NCI-H1930 (cell line): ENCODE measurements at places on chromosomes 16 and 17.

- no peak for DNase-seq
These were observed 988.5 kb downstream of the CDH11 start for GRCh38 chr16:64133366-64133765.

GRCh38 chr16:47129755-47130435 is 13.8 kb downstream of the NETO2 start:
- DNase-seq = no peak

DNA sequence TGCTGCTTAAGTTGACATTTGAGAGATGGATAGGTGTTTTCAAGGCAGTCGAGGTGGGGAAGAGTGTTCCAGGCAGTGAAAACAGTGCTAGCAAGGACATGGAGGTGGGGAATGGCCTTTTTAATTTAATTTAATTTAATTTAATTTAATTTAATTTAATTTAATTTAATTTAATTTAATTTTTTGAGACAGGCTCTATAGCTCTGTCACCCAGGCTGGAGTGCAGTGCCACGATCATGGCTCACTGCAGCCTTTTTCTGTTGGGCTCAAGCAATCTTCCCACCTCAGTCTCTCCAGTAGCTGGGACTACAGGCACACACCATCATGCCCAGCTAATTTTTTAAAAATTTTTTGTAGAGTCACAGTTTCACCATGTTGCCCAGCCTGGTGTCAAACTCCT is 32.2 kb upstream of the CACNG4 start:
- no peak for DNase-seq

DNA sequence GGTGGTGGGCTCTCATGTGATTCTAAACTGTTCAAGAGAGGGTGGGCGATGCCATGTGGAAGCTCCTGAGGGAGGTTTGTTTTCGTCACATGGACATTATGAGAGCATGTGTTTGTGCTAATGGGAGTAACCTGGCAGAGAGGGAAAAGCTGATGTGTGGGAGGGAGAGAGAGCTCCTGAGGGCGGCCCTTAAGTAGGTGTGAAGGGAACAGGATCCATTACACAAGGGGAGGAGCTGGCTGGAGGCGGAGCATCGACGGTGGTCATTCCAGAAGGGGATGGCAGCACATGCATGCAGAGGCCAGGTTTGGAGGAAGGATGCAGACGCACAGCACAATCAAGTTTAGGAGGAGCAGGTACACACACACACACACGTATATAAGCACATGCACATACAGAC is 197.5 kb downstream of the RPTOR start:
- DNase-seq = no peak

DNA sequence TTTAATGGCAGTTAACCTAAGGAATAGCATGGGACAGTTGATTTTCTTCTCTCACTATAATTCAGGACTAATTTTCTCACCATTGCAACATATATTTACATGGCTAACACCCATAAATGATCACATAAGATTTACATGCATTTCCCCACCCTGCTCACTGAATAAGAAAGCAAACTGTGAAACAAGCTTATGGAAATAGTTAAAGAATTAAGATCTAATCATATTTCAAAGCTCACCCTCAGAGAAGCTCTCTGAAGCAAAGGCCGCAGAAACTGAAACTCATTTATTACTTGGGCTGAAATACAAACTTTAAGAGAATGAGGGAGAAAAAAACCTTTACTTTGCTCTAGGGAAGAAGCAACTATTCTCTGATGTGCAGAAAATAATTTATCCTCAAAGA is 218.7 kb upstream of the AXIN2 start:
- DNase-seq = no peak

GRCh38 chr16:53785044-53785443 is 81.1 kb downstream of the FTO start:
- no peak for DNase-seq

DNA sequence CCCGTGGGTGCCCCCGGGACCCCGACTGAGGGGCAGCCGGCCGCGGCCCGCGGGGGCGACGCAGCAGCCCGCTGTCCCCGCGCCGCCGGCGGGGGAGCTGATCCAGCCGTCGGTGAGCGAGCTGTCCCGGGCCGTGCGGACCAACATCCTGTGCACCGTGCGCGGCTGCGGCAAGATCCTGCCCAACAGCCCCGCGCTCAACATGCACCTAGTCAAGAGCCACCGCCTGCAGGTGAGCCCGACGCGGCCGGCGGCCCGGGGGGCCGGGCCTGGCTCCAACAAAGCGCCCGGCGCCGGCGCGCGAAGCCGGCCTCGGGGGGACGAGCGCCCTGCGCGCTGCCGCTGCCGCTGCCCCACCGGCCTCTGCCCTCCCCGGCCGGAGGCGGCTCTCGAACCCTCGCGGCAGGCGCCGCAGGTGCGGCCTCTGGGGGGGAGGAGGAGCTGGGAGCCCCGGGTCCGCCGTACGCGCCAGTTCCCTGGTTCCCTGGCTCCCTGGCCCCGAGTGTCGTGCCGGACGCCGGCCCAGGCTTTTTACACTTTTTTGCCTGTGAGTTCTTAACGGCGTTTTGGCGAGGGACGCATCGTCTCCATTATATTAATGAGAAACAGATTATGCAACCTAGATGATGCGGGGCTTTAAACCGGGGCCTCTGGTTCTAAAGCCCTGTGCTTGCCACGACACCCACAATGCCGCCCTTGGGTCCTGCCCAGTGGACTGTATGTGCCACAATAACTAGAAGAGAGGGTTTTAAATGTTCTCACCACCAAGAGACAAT is 521 bp downstream of the ATMIN start:
- DNase-seq = no peak

- DNase-seq = no peak
These were observed 145.3 kb upstream of the PLCG2 start for GRCh38 chr16:81633680-81634379.

- no peak for DNase-seq
These were observed 435.1 kb upstream of the GOT2 start for GRCh38 chr16:59169168-59169567.

GRCh38 chr17:75315541-75316243 is 26.5 kb upstream of the SLC25A19 start:
- DNase-seq = no peak

DNA sequence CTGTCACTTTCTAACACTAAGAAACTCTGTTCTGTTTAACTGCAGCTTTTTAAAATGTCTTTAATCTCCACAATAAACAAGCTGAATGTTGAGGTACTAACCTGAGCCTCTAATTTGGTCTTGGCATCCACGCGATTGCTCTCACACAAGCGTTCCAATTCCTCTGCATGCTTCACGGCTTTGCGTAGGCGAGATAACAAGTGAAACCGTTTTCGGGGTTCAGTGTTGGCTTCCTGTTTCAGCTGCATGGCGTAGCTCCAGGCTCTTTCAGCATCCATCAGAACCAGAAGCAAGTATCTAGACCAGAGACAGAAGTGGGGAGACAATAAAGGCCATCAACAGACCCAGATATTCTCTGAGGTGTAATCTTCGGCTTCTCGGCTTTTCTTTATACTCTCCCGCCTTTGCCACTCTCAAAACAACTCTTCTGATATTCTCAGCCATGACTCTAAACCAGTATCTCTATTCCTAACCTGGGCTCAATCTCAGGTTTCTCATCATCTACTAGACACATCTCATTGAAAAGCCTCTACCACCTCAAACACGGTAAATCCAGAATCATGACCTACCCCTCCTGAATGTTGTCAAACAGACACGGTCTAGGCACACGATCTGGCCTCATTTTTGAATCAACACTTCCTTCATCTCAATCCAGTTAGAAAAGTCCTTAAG is 8.3 kb downstream of the SRP68 start:
- no peak for DNase-seq

GRCh38 chr17:48484256-48484655 is 46.6 kb downstream of the HOXB1 start:
- DNase-seq = no peak

- no peak for DNase-seq
These were observed 734.0 kb downstream of the MAF start for GRCh38 chr16:78866521-78866920.

- no peak for DNase-seq
These were observed 9.8 kb downstream of the IL34 start for GRCh38 chr16:70656065-70656711.

DNA sequence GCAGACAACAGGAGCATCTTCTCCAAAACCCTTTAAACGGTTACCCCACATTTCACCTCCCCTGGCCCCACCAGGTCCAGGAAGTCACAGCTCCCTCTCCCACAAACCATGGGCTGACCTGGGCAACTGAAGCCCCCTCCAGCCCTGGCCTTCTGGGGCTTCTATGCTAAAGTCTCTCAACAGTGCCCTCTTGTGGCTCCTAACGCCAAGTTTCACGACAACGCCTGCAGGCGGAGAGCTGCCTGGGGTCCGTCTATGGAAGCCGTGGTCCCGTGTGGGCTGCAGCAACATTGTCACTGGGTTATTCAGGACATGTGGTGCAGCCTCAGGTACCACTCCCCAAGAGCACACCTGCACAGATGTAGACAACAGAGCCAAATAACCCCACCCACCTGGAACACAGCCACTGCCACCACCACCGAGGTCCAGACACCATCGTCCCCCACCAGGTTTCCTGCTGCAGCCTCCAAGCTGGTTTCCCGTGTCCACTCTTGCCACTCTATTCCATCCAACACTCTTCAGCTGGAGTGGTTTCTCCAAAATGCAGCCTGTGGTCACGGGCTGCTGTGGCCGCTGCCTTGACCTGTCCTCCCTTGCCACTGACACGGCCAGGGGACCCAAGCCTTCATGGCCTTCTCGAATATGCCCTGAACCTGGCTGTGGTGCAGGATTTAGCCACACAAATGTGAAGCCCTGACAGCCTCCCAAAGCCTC is 19.1 kb downstream of the C16orf95 start:
- peak; percentile 1 for DNase-seq

DNA sequence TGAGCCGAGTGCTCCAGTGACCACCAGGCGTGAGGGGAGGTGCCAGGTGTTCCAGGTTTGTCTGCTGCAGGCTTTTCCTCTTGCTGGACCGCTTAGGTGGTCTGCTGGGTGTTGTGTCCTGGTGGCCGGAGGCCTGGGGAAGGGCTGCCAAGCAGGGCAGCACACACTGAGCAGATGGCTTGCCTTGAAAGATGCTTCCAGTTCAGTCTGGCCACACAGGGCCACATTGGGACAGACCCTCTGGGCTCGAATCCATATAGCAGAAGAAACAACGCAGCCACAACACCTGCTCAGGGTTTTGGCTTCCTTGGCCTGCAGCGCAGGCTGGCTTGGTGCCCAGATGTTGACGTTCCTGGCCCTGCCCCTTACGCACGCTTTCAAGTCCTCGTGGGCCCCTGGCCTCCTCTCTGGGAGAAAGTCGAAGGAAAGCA is 24.8 kb downstream of the GINS2 start:
- DNase-seq = no peak

DNA sequence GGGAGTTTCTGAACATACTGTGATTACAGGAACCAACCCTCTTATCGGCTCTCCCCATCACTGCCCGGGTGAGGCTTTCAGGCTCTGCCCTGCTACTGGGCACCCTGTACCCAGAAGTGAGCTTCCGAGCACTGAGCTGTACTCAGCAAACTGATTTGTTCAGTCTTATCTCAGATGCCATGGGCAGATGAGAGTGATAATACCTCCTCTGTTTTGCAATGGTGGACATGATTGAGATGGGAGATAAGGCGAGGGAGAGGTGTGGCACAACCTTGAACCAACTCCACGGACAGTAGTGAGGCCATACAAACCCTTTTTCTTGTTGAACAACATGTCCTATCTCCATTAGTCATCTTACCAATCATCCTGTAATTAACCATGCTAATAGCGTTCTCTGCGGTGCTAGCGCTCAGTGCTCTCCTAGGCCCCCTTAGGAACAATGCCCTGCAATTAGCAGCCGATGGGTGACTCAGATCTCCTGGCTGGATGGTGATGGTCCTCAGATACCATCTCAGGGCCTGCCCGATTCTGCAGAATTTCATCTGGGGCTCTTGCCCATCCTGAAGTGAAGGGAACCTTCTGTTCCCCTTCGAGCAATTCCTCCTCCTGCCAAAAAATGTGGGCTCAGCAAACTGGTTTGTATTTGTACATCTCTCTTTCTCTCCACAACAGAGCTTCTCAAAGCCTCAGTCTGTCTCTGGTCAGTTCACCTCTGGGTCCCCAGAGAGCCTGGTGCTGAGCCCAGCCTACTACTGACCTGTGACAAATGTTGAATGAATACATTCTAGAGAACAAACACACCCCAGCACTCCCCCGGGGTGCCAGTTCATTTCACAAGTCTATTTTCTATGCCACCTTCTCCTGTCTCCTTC is 139.3 kb upstream of the IRX3 start:
- no peak for DNase-seq

- no peak for DNase-seq
These were observed 21.5 kb downstream of the TNS4 start for GRCh38 chr17:40479754-40480480.

- DNase-seq = no peak
These were observed 193.7 kb upstream of the TBX2 start for GRCh38 chr17:61205931-61206330.

DNA sequence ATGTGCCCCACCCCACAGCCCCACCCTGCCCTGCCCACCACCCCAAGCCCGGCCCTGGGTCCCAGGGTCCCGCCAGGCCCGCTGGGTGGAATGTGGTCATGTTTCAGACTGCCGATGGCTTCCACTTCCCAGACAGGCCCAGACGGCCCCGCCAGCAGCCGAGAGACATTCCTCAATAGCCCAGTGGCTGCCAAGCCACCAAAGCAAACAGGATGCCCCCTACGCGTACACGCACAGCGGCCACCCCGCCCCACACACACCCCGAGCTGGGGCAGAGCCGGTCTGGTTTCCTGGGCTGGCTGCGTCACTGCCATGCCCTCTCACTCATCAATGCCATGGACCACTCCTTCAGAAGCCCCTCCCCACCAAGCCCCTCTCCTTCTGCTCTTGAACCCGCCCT is 1.2 kb upstream of the KRT17 start:
- no peak for DNase-seq

DNA sequence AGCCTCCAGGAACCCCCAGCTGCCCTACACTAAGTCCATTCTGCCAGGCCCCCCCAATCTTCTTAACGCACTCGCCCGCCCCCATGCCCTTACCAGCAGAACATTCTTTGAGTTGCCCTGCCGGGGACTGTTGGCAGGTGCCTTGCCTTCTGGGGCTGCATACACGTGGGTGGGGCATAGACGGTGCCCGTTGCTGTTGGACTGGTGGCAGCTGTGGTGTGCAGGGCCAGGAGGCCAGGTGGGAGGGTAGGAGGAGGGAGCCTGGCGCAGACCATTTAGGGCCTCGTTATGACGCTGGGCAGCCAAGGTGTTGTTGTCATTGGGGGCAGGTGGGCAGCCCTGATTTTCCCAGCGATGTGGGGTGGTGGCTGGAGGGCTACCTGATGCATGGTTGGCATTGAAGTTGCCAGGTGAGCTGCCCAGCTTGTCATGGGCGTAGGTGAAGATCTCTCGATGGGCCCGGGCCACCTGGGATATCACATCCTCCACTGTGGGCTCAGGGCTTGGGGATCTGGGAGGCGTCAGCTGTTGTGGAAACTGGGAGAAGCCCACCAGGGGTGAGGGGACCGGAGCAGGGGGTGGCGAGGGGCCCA is 4.9 kb downstream of the NR1D1 start:
- DNase-seq = no peak

- no peak for DNase-seq
These were observed 9.3 kb downstream of the NOD2 start for GRCh38 chr16:50702725-50703124.

GRCh38 chr16:66517586-66518263 is 32.2 kb downstream of the TK2 start:
- DNase-seq = no peak

- DNase-seq = no peak
These were observed 127.8 kb downstream of the CPPED1 start for GRCh38 chr16:12675852-12676251.

GRCh38 chr16:75916451-75916850 is 190.2 kb upstream of the CPHXL start:
- DNase-seq = no peak
